ENCODE measurements at places on chromosomes 4 and X.

DNA sequence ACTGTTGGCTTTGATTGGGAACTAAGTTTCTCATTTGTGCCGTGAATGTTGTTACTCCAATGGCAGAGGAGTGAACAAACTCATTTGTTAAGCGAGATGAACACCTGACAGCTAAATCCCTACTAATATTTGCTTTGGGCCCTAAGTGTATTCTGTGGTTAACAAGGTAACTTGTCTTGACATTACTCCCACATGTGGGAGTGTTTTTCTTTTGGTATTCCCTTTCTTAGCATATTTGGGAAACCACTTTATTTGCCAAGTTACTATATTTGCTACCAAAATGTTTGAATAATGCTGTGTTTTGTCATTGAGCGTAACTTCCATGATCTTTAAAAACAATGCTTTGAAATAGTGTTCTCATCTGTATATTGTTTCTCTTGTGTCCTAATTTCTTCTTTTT, 82.5 kb downstream of the ARHGAP10 start:
- no peak for DNase-seq

GRCh38 chr4:101192244-101192643, 155.1 kb downstream of the PPP3CA start:
- DNase-seq = no peak

GRCh38 chr4:121308328-121308663, 72.5 kb downstream of the QRFPR start:
- no peak for DNase-seq

DNA sequence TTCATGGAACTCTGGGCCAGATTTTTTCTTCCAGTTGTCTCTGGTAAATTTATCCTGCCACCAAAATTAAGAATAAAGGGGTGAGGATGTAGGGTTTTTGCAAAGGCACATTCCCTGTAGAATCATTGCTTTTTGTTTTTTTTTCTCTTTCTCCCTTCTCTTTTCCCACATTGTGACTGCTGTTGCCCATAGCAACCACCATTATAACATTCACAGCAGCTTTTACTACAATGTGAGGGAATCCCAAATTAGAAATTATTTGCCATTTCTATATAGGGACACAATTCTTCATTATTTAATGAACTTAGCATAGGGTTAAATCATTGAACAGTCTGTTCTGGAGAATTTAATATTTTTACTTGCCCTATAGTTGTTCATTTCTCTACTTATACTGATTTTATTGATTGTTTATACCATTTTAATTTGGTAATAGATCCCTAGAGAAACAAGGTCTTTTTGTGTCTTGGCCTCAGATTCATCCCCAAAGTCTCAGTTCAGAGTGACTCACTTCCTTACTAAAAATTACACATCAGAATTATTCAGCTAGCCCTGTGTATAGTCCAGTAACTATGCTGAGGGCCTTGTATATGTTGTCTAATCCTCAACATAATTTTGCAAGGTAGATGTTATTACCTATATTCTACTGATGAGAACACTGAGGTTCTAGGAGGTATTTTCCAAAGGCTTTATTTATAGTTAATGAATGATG, 80.8 kb upstream of the ANK2 start:
- no peak for DNase-seq

- DNase-seq = peak; percentile 67
These were observed 19.3 kb upstream of the ADD1 start for GRCh38 chr4:2824329-2824835.

GRCh38 chr4:55321707-55322264, 24.3 kb upstream of the SRD5A3 start:
- peak; percentile 58 for DNase-seq

DNA sequence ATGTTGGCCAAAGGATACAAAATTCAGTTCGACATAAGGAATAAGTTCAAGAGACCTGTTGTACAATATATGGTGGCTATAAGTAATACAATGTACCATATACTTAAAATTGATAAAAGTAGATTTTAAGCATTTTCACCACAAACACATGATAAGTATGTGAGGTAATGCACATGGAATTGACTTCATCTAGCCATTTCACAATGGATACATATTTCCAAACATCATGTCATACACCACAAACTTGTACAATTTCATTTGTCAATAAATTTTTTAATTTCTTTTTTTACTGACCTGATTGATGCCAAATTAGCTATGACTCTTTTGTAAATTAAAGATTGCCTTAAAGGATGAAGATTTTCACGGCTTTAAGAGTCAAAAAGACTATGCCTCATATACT, 103.1 kb upstream of the VCX2 start:
- no peak for DNase-seq

DNA sequence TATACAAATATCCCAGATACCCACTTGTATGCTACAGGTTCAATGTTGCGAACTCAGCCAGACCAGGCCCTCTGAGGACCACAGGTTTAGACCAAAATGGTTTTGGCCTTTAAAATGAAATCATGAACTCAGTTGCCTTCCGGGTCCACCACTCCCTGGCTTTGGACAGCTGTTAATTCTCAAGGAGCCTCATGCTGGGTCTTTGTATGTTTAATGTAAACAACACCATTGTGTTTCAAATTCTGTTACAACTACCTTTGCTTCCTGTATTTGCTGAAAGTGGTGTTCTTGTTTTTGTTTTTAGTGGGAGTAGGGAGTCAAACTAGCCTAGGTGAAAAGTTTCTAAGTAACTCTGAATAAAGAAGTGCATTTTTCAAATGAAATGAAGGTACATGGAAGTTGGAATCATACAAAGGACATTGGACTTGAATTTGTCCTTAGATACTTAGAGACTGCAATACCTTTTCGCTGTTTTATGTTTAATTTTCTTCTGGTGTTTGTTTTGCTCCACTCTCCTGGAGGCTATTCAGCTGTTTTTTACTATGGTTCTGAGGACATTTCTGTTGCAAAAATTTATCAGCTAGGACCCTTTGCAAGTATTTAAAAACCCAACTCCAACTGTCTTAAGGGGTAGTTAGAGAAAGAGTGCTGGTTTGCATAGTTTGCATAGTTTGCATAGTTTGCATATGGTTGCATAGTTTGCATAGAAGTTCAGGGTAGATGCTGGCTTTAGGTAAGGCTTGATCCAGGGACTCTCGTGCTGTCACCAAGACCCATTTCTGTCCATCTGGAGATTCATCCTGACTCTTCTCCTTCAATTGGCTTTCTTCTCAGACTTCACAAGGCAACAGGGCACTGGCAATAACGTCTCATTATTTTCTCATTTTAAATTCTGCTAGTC, 70.1 kb downstream of the MID1IP1 start:
- DNase-seq = no peak

Data from pancreas (tissue), 10 donors.